ENCODE measurements at places on chromosomes 2 and 18. TPM values are rescaled to one million over a fixed set of nuclear protein-coding genes. Genes with fewer than 3 reads are reported as not detected.

The NAT8 gene
- total RNA-seq, result not detected

- no peak for DNase-seq
These were observed 100.0 kb downstream of the ABCA12 start for GRCh38 chr2:215038421-215038820.

- no peak for DNase-seq
These were observed 163.7 kb upstream of the RMP24 start for GRCh38 chr18:35808796-35809195.

DNA sequence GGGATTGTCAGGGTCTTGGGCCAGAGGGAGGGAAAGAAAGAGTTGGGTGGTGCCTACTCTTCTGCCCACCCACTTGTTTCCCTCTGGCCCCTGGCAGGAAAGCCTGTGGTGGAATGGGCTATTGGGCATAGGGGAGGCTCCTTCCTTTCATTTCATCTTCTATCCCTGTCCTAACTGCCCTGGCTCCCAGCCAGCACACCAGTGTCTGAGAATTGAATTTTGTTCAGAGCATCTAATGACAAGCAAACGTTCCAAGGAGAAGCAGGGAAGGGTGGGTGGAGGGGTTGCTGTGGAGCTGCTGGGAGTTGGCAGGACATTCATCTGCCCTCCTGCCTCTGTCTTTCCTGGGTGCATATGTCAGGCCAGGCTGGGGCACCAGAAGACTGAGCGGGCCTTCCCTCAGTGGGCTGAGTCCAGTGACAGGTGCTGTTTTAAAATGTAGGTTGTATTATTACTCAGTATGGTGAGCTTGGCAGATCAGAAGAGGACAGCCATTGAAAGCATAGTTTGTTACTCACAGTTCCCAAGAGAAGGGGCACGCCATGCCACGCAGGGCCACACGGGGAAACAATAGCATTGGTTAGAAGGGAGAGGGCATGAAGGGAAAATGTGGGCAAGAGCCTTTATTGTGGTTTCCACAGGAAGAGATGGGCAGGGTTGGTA lies 171.9 kb downstream of the ACOXL start:
- no peak for DNase-seq

GRCh38 chr2:230234122-230234722 lies 8.7 kb downstream of the SP140 start:
- DNase-seq, result no peak

DNA sequence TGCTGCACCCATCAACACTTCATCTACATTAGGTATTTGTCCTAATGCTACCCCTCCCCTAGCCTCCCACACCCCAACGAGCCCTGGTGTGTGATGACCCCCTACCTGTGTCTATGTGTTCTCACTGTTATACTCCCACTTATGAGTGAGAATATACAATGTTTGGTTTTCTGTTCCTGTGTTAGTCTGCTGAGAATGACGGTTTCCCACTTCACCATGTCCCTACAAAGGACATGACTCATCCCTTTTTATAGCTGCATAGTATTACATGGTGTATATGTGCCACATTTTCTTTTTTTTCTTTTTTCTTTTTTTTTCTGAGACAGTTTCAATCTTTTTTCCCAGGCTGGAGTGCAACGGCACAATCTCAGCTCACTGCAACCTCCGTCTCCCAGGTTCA lies 284.1 kb upstream of the CYP26B1 start:
- DNase-seq, result no peak
